AG08395 (cell line): ENCODE measurements at places on chromosomes 3 and 15.

DNA sequence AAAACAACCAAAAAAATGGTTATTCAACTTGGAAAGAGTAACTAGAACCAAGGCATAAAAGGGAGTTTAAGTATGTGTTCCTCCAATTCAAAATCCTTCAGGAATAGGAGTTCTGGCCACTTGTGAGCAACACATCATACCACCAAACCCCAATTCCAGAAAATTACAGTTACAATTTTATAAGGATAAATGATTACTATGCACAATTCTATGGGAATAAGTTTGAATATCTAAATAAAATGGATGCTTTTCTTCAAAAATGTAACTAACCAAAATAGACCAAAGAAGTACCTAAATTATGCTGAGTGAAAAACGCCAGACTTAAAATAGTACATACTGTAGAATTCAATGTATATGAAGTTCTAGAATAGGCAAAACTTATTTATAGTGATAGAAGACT is 4.6 kb downstream of the HLTF start:
- DNase-seq = no peak

GRCh38 chr3:86624192-86624591 is 366.8 kb downstream of the VGLL3 start:
- DNase-seq = no peak

- peak; percentile 90 for DNase-seq
Observed at GRCh38 chr15:70486451-70487386, 276.6 kb downstream of the UACA start.

- DNase-seq = no peak
Observed at GRCh38 chr3:64266983-64267382, 41.7 kb upstream of the PRICKLE2 start.

GRCh38 chr3:10928961-10929471 is 63.5 kb upstream of the SLC6A1 start:
- DNase-seq = no peak

DNA sequence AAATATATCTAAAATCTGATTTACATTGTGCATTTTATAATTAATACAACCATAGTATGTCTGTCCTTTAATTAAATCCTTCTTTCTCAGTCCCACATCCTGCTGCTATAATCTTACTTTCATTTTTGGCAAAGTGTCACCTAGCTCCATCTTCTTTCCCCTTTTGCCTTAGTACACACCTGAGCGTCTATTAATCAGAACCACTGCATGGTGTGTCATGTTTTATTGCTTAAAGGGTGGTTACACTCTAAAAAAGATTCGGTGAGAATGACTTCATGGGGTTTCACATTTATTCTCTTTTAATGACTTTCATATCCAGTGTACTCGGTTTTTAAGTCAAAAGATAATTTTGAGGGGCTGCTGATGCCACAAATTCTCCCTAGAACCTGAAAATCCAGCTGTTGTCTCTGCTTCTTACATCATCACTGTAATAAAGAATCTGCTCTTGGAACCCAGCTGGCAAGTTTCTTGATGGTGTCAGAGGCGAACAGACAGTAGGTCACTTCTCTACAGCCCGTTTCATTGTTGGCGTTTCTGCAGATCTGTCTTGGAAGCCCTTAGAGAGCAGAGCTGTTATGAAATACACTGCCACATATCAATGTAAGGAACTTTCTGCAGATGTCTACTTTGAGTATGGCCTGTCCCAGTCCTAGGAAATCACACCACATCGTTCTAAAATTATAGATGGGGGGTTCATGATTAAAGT is 99.7 kb downstream of the TIGIT start:
- DNase-seq = no peak

GRCh38 chr3:195580744-195581443 is 2.8 kb downstream of the APOD start:
- DNase-seq = peak; percentile 50

DNA sequence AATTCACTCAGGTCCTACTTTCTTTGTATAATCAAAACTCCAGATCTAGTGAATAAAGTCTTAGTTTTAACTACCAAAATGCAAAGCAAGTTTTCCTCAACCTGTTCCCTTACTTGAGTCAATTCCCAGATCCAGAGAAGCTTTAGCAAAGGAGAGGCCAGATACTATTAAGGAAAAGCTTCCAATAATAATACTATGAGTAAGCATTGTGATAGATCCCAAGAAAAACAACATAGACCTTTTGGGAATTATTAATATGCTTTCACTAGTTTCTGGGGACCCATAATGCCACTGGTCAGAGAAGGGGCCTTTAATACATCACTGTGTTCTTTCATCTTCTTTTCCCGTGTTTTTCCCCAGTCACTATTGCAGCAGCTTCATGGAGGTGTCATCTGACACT is 339.9 kb upstream of the CDIN1 start:
- DNase-seq = no peak

GRCh38 chr3:129888771-129889170 is 4.7 kb downstream of the TMCC1 start:
- DNase-seq = peak; percentile 83

DNA sequence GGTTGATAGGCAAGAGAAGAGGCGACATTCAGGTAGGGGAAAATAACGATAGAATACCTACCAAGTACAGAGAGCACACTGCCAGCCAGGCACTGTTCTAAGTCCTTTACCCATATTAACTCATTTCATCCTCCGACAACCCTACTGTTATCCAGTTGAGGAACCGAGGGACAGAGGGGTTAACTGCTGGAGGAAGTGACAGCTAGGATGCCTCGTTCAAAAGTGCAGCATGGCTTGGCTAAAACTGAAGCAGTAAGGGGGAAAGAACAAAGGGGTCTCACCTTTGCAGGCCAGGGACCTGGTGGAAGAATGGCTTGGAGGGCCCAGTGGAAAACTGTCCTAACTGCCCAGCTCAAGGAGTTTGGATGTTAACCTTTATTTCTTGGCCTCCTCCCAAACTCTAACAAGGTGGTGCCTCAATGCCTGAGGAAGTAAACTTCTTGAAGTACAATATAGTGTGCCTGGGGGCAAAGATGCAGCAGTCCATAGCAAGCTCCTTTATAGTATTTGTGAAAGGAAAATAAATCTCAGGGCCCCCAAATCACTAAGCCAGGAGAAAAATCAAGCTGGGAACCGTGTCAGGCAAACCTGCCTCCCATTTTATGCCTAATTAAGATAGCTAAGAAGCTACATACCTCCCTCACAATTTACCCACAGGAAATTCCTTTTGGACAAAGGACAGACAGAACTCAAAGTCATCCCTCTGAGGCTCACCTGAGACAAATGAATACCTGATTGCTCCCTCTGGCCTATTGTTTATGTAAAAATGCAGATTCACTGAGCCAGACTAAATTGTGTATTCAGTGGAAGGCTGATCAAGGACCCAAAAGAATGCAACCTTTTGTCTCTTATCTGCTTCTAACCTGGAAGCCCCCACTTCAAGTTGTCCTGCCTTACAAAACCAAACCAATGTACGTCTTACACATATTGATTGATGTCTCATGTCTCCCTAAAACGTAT is 1.6 kb upstream of the ITGB5 start:
- no peak for DNase-seq

DNA sequence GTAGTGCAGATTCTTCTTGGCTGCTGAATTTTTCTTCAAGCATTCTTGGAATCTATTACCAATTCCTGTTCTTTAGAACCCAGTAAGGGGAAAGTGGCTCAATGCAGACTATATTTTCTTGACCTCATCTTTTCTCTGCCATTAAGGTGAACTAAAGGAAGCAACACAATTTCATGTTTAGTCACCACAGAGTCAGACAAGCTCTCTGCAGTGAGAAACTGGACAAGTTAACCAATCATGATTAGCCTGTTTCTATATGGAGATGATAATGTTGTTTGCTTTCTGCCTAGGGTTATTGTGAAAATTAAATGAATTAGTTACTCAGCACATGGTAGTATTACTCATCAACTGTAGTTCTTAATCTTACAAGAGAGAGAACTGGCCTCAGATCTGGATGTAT is 1075.1 kb downstream of the AGBL1 start:
- no peak for DNase-seq

- DNase-seq = no peak
Observed at GRCh38 chr3:63471781-63472180, 180.7 kb upstream of the SNTN start.

GRCh38 chr3:138296639-138297038 is 33.0 kb downstream of the NME9 start:
- no peak for DNase-seq

- DNase-seq = no peak
Observed at GRCh38 chr15:39419651-39420050, 161.2 kb upstream of the THBS1 start.

DNA sequence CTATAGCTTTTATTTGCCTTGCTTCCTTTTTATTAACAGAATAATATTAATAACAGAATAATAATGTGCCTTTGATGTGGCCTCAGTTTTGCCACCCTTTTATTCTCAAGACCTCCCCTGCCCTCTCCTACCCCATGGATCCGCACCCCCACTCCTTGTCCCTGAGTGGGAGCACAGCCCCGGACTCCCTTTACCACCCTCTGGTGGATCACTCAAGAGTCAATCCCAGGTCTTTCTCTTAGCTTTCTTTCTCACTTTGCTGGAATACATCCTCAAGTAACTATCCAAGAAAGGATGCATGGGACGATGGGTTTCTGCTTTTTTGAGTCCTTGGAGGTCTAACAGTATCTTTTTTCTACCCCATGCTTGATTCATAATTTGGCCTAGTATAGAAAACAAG is 63.4 kb downstream of the KLF13 start:
- DNase-seq = no peak

GRCh38 chr3:123119388-123119787 is 52.6 kb downstream of the PDIA5 start:
- DNase-seq = no peak

DNA sequence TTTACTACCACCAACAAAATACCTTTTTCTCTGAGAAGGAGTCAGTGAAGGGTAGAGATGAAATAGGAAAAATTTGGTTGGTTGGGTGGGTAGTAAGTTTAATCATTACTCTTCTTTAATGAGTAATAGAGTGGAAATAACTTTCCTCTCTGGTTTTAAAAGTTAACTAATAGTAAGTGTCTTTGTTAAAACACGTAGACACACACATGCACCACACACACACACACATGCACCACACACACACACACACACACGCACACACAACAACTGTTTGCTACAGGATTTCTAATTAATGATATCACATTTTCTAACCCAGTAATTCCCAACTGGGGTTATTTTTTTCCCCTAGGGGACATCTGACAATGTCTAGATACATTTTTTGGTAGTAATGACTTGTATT is 84.1 kb downstream of the CHL1 start:
- no peak for DNase-seq

GRCh38 chr3:72523429-72524151 is 324.7 kb downstream of the SHQ1 start:
- no peak for DNase-seq

GRCh38 chr3:6540981-6541380 is 319.9 kb upstream of the GRM7 start:
- no peak for DNase-seq

DNA sequence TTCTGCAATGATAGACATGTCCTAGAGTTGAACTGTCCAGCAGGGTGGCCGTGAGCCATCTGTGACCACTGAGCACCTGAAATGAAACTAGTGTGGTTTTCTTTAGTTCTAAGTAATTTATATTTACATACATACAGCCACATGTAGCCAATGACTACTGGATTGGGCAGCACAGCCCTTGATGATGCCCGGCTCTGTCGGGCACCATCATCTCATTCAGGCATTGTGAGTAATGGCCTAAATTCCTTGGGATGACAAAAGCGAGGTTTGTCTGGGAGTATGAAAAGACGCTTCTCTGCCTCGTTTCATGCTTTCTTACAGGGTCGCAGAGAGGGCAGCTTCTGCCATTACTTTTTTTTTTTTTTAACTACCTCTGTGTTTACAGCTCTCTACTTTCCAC is 251.9 kb upstream of the HES1 start:
- DNase-seq = no peak

- DNase-seq = no peak
Observed at GRCh38 chr3:14680716-14681115, 5.8 kb downstream of the C3orf20 start.

GRCh38 chr15:36691579-36692357 is 112.3 kb downstream of the CDIN1 start:
- DNase-seq = no peak

- peak; percentile 50 for DNase-seq
Observed at GRCh38 chr15:100968050-100968966, 49.2 kb downstream of the LRRK1 start.

GRCh38 chr15:98689431-98689861 is 41.1 kb downstream of the IGF1R start:
- DNase-seq = peak; percentile 72

- no peak for DNase-seq
Observed at GRCh38 chr15:83107841-83108181, 366 bp downstream of the TM6SF1 start.

DNA sequence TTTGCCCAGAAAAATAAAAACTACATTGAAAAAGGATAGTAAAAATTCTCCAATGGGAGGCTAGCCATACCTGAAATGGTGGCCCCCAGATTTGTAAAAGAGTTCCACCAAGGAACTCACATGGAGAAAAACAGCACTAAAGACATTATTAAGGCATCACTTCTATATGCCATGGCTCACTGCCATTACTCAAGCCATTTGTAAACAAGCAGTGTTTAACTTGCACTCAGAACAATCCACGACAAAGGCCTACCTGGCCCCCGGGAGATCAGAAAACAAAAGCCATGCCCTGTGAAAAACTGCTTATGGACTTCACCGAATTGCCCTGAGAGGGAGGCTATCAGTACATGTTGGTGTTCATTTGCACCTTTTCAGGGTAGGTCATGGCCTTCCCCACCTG is 19.6 kb downstream of the CCR8 start:
- no peak for DNase-seq

GRCh38 chr3:108879915-108880314 is 57.3 kb downstream of the TRAT1 start:
- no peak for DNase-seq

DNA sequence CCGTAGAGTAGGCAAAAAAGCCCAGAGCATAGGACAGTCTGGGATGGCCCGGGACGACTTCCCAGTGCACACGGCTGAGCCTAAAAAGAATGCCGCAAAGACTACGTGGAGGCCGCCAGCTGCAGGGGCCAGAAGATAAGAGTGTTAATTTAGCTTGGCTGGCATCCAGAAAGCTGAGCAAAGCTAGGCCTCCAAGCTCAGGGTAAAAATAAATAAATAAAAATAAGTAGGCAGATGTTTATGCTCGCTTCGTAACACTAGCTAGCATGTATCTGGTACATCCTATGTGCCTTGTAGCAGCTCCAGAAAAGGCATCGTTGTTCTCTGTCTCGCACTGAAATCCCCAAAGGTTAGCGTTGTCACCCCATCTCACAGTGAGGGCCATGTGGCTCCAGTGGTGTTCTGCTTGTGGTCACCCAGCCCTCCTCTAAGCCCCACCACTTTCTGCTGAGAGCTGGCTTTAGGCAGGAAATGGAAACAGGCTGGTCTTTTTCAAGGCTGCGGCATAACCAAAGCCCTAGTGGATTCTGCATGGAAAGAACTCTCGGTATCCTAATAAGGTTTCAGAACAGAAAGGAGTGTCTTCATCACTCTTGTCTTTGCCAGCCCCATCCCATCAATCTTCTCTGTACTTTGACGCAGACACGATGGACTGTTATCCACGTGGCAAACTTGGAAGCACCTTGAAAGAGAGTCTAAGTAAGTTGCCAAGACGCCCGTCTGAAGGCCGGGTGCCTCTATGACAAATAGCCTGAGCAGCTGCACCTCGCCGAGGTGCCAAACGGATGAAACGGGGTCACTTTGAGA is 58.1 kb upstream of the MEF2A start:
- DNase-seq = peak; percentile 29

- DNase-seq = no peak
Observed at GRCh38 chr3:115980709-115981108, 357.4 kb downstream of the GAP43 start.
